ENCODE measurements at places on chromosomes 5 and 9. TPM values are rescaled to one million over a fixed set of nuclear protein-coding genes. Genes with fewer than 3 reads are reported as not detected.

The FBP1 gene
- not detected for total RNA-seq

The ARL14EPL gene
- not detected for total RNA-seq

The ARID3C gene
- total RNA-seq = 0.35 TPM

The CTNND2 gene
- total RNA-seq = 2.6 TPM

The EQTN gene
- total RNA-seq = not detected

The ADRB2 gene
- 0.23 TPM for total RNA-seq

The PCDHGA2 gene
- total RNA-seq = 2.2 TPM

The PCDHGA7 gene
- 5.1 TPM for total RNA-seq

The SLC4A9 gene
- under 0.01 TPM for total RNA-seq

The RGS7BP gene
- total RNA-seq = 0.35 TPM

The ST8SIA4 gene
- total RNA-seq = 0.85 TPM

The OCLN gene
- total RNA-seq = 0.12 TPM

The PCDHB5 gene
- 0.34 TPM for total RNA-seq

The ISL1 gene
- total RNA-seq = not detected

The ADAMTS16 gene
- total RNA-seq = not detected

The TCOF1 gene
- total RNA-seq = 15.0 TPM

The MORN5 gene
- not detected for total RNA-seq

The RNF180 gene
- 3.8 TPM for total RNA-seq

The TMEFF1 gene
- 3.7 TPM for total RNA-seq

The KIF20A gene
- total RNA-seq = 1.3 TPM

The EMB gene
- total RNA-seq = 0.12 TPM

The NIPBL gene
- 16.5 TPM for total RNA-seq

The CNTNAP3 gene
- total RNA-seq = 2.8 TPM

The ANXA2R gene
- 10.6 TPM for total RNA-seq

The ANKRD31 gene
- total RNA-seq = 0.09 TPM
